ENCODE measurements at places on chromosomes 5 and 9. TPM values are rescaled to one million over a fixed set of nuclear protein-coding genes. Genes with fewer than 3 reads are reported as not detected.

Gene CPEB4
- 11.1 TPM for total RNA-seq

Gene CDC23
- 24.3 TPM for total RNA-seq

Gene HACD4
- total RNA-seq, result 2.8 TPM

Gene FREM1
- total RNA-seq, result 0.06 TPM

Gene PCDHA6
- total RNA-seq, result 0.58 TPM

Gene PTGR1
- 89.2 TPM for total RNA-seq

Gene FBP1
- total RNA-seq, result 1.7 TPM

Gene GABRP
- total RNA-seq, result 0.41 TPM

Gene FCN1
- not detected for total RNA-seq

Gene GPR150
- total RNA-seq, result 0.82 TPM

Gene NLN
- total RNA-seq, result 18.0 TPM

Gene ST6GALNAC4
- 80.3 TPM for total RNA-seq

Gene EHMT1
- total RNA-seq, result 96.9 TPM

Measured in glomerular endothelial cell (primary cell).